T-helper 1 cell (primary cell): ENCODE measurements at places on chromosomes 11 and 22.
A peak's percentile ranks its signal among the peaks of the same experiment; 100 is the strongest.

GRCh38 chr22:28570696-28571373 lies 108.8 kb downstream of the TTC28 start:
- no peak for DNase-seq

DNA sequence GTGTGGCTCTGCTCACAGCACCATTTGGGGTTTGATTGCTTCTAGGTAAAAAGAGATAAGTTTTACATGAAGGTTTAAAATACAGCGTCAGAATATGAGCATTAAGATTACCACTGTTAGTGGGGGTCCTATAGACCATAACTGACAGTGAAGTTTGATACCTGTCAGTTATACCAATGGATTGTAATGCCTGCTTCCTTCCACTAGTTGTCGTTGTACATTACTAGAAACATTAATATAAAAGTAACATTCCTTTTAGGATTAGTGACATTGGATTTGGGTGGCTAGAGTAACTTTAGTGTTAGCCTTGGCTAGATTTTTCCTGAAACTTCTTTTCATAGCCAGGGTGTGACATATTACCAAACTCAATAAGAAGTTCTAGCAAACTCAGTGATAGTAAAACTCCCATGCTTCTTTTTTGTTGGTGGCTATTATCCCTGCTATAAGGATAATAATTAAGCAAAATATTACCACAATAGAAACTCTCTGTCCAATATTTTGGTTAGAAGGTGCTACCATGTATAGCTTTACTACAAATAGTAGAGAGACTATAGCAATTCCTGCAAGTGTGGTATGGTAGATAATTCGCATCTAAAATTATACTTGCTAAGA lies 57.1 kb downstream of the FAM181B start:
- no peak for DNase-seq

DNA sequence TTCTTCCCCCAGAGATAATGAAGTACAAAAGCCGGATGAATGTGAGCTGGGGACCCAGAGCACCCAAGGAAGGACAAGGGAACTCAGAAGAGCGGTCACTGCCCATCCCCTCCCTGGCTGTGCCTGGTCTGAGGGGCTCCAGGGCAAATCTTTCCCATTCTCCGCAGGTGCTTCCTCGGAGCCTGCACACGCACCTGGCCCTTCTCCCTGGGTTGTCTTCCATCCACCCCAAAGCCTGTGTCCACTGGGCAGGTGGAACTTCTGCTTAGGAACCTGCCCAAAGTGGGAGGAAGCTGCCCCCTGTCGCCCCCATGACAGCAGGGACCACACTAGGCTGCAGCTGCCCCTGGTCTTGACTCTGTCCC lies 121.0 kb upstream of the FGF3 start:
- no peak for DNase-seq

- DNase-seq, result no peak
Measured at GRCh38 chr11:77669848-77670511, 32.4 kb upstream of the CLNS1A start.

GRCh38 chr11:62774407-62774806 lies 3.2 kb downstream of the TAF6L start:
- DNase-seq, result no peak

GRCh38 chr11:1573077-1573902 lies 1.2 kb upstream of the DUSP8 start:
- DNase-seq, result no peak

DNA sequence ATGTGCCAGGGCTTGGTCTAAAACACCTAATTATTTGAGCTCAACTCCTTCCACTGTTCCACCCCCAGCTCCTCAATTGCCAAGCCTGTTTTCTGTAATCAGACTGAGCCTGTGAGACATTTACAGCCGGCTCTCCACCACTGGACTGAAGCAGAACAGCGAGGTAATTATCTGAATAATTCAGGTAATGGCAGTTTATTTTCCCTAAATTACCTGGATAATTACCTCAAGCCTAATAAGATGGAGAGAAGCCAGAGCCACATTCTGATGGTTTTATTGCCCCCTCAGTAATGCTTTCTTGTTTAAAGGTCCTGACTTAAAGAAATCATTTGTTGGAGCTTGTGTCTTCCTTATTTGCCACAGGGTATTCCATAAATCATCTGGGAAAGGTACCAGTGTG lies 64.2 kb downstream of the FZD4 start:
- no peak for DNase-seq

- no peak for DNase-seq
Measured at GRCh38 chr22:50683086-50683993, 10.7 kb downstream of the SHANK3 start.

DNA sequence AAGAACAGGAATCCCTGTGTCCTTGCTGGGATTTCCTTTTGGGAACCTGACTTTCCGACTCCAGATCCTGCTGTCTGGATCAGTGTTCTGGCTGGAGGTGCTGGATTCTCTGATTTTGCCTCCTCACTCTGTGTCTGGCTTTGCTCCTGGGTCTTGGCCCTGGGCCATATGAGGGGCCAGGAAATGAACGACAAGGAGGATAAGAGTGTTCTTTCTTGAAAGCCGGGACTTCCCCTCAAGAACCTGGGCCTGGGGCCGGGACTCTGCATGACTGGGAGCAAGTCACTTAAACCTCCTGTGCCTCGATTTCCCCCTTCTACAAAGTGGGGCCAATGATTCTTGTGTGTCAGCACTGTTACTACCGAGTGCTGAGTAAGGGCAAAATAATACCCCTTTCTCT lies 2.9 kb upstream of the MYO7A start:
- DNase-seq, result no peak

DNA sequence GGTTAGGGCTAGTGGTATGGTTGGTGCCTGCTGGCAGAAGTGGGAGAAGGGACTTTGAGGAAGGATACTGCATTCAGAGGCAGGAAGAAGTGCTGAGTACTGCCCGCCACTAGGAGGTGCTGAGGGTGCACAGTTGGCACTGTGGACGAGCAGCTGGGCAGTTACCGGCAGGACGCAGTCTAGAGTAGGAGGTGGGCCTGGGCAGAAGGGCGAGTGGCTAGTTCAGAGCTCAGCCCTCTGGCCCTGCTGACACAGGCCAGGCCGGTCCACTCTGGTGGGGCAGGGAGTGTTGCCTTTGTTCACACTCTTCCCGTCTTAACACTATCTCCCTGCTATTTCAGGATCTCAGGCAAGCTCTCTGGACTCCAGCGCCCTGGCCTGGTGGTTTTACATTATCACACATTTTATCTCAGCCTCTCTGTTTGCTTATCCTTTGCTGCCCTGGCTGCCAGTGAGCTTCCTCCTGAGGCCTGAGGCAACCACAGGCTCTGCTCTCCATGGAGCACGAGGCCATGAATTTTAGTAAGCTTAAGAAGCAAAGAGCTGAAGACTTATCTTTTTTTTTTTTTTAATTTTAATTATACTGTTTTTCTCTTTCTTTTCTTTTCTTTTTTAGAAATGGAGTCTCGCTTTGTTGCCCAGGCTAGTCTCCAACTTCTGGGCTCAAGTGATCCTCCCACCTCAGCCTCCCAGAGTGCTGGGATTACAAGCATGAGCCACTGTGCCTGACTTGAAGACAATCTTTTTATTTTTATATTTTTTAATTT lies 26.9 kb downstream of the SNAP29 start:
- DNase-seq, result peak; percentile 25

GRCh38 chr11:121844016-121844415 lies 272.0 kb downstream of the BLID start:
- DNase-seq, result no peak

- no peak for DNase-seq
Measured at GRCh38 chr22:24681236-24681635, 78.2 kb downstream of the GGT1 start.

DNA sequence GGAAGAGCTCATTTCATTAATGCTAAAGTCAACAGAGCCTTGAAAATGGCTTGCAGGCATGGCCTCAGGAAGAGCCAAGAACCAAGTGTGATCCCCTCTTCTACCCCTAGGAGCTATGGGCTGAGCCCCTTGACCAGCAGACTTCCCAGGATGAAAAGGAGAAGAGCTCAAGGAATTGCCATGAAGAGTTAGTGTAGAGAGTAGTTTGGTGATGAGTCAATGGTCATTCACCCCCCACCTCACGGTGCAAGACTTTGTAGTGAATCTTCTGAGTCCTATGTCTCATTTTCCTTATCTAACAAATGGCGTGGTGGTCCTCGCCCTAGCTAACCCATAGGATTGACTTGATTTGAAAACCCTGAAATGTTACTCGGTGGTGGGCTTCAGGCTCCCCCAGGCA lies 422.4 kb upstream of the CADM1 start:
- DNase-seq, result no peak

GRCh38 chr11:33723238-33723881 lies 12.9 kb downstream of the CD59 start:
- no peak for DNase-seq

DNA sequence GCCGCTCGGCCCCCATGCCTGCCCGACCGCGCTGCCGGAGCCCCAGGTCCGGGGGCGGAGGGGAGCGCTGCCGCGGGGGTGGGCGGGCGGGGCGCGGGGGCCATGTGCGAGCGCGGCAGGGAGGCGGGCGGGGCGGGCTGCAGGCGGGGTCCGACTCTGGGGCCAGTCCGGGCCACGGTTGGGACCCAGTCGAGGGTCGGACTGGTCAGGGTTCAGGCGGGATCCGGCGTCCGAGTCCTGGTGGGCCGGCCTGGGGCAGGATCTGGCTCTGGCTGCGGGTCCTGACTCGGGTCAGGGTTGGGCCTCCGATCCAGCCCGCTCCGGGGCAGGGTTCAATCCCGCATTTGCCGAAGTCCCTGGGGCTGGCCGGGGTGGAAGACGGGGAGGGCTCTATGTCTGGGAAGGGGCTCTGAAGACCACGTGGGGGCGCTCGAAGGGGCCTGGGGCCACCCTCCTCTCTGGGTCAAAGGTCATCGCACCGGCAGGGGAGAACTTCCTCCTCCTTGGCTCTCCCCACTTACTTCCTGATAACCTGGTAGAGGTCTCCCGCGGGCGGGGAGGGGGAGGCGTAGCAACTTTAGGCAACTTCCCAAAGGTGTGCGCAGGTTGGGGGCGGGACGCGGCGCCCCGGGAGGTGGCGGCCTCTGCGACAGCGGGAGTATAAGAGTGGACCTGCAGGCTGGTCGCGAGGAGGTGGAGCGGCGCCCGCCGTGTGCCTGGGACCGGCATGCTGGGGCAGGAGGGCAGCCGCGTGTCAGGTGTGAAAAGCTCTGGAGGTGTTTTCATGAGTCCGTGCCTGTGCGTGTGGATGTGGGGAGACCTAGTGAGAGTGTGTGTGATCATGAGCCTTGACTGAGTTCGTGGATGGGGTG lies 603 bp downstream of the ESRRA start:
- DNase-seq, result peak; percentile 61

GRCh38 chr11:32152216-32152615 lies 61.3 kb downstream of the RCN1 start:
- no peak for DNase-seq

GRCh38 chr22:45731041-45731797 lies 59.6 kb downstream of the ATXN10 start:
- no peak for DNase-seq

GRCh38 chr22:23129149-23129548 lies 12.6 kb downstream of the RSPH14 start:
- no peak for DNase-seq

DNA sequence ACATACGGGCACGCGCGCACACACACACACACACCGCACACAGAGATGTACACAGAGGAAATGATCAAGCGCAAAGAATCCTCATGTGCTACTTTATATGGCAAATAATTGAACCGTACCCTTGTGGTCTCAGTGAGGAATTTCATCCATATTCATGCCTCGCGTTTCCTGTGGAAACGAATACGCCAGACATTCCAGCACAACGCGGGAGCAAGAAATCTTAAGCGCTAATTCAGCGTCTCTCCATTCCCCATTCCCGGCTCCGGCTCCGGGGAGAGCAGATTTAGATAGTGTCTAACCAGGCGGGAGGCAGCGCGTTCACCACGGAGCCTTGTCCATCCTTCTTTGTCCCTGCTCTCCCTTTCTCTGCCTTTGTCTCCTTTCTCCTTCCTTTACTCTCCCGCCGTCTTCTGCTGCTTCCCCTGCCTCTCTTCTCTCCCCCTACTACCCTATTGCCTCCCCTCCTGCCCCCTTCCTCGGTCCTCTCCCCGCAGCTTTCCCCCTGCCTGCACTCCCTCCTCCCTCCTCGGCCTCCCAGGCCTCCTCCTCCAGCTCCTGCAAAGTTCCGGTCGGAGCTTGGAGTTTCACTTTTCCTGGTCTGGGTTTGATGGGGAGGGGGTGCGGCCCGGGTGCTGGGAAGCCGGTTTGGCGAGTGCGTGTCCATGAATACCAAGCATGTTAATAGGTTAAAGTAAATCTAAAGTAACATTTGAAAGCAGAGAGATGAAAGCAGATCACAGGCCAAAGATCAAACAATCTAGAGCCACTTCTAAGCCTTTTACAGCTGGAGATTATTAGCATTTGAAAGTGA lies 579.3 kb downstream of the BUD13 start:
- no peak for DNase-seq

GRCh38 chr11:104095791-104096190 lies 59.4 kb downstream of the DDI1 start:
- DNase-seq, result no peak

DNA sequence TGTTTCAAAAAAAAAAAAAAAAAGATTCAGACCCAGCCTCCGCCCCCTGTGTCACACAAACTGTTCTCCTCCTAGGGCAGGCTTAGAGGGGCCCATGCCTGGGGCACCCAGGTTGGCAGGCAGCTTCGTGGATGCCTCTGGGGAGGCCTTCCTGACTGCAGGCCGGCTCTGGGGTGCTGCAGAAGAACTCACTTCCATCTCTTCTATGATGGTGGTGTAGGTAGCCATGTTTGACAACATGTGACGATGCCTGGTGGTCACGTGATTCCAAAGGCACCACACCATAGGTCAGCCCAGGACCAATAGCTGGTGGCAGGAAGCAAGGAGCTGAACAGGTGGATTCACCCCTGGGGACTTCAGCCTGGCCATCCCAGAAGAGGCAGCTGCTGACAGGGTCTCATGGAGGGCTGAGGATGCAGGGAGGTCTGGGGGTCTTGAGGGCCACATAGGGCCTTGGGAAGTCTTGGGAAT lies 24.1 kb upstream of the CELSR1 start:
- DNase-seq, result no peak

DNA sequence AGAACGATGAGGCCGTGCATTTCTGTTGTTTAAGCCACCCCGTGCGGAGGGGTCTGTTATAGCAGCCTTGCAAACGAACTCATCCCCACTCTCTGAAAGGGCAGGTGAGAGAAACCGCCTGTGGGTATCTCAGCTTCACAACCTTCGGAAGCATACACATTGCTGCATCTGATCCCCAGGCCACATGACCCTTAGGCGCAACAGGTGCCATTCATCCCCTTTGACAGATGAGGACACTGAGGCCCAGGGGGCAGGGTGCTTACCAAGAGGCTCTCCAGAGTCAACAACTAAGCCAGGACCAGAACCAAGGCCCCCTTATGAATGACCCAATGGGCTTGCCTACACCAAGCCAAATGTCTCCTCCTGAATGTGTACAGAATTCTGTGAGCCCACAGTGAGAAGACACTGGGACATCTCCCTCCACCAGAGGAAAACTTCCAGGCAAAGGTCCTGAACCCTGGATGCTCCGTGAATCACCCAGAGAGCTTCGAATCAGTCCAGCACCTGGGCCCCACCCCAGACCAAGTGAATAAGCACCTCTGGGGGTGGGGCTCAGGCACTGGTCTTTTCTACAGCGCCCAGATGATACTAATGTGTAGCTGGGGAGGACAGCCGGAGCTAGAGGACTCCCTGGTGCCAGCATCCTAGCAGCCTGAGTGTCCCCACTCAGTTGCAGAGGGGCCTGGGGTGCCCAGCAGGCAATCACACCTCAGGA lies 83.2 kb downstream of the BUD13 start:
- no peak for DNase-seq
